LHCN-M2 (cell line): ENCODE measurements at places on chromosomes 3 and 15.

DNA sequence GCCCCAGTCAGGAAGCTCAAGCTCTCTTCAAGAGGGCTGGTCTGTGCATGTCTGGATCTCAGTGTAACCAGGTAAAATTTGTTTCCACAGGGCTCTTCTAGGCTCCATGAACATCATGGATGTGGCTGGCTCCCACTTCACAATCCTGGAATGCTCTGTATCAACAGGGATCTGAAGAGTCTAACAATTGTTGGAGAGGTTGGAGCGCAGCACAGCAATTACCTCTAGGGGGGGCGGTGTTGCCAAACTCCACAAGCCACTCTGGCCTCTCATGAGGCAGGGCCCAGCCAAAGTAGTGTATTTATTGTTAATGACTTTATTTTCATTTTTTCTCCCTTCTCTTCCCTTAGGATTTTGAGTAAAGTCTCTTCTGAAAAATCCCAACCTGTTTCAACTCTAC is 6.1 kb upstream of the EIF2B5 start:
- peak; percentile 48 for DNase-seq

GRCh38 chr3:65268426-65268825 is 580.6 kb upstream of the ADAMTS9 start:
- peak; percentile 77 for DNase-seq

DNA sequence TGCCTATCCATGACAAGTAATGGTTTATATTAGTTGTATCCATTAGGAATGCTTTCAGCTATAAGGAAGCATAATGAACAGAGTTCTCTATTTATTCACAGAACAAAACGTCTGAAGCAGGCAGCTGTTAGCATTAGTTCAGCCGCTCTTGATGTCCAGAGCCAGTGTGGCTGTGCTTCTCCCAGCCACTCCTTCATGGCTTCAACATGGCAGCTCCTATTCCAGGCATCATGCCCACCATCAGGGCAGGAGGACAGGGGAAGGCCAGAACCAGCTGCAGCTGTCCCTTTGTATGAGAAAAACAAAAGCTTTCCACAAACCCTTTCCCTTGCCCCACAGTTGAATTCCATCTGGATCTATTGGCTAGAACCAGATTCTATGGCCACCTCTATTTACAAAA is 12.9 kb upstream of the SNRK start:
- DNase-seq: peak; percentile 20

GRCh38 chr3:160312014-160312624 is 86.9 kb downstream of the C3orf80 start:
- DNase-seq: no peak

DNA sequence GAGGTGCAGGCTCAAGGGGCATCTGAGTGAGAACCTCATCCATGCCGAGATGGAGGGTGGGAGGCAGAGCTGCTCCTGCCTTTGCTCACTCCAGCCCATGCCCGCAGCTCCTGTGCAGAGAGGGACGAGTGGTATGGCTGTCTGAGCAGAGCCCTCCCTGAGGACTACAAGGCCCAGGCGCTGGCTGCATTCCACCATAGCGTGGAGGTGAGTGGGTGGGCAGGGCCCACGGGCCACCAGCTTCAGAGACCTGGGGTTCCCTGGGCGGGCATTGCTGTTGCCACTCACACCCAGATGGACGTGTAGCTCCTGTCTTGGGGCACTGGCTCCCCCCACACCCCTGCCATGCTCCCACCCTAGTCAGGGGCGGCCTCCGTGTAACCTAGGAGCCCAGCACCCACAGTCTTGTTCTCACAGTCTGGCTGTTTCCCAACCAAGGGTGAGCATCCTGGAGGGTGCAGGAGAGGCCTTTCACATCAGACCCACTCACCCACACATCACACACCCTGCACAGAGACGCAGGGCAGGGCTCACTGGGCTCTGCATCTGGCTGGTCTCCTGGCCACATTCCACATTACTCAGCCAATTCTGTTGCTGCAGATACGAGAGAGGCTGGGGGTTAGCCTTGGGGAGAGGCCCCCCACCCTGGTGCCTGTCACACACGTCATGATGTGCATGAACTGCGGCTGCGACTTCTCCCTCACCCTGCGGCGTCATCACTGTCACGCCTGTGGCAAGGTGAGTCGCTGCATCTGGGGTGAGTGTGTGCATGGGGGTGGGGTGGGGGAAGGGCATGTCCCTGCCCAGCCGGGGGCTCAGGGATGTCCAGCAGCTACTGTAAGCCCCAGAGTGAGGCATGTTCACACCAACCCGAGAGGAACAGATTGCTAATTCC is 25.3 kb upstream of the NR2C2 start:
- DNase-seq: peak; percentile 2

DNA sequence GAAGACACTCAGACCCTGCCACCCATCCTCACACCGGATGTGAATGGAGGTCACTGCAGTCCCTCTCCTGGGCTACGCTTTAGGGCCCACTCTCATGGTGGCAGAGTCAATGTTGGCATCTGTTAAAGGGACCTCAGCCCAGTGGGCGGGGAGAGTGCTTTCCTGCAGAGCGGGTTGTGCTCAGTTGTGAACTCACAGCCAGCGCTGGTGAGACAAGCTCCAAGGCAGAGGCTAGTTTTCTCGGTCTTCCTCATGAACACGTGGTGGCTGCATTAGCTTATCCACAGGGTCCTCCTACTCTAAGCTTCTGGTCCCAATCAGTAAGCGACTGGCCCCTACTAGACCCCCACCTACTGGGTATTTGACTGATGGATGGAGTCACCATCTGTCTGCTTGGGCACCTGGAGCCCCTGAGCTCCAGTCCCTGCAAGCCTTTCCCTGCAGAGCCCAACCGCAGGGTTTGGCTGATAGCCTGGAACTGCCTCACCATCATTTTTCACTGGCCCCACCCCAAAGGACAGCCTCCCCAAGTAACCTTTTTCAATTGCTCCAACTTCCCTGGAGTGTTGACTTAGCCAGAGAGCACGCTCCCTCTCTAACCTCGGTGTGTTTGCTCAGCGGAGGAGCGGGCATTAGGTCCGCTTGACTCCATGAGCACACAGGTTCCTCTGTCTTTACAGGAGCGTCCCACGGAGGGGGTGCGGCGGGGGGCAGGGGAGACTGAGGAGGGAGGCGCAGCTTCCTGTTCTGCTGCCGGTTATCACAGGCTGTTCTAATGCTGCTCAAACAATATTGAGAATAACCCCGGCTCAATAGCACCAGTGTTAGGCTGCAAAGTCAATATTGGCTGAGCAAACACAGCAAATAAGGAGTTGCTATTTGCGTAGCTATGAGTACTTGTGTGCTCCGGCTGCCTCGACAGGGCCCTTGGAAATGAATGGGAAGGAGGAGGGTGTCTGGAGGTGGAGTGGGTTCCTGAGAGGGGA is 141.7 kb downstream of the RPLP1 start:
- no peak for DNase-seq

GRCh38 chr15:90345857-90346256 is 6.2 kb upstream of the ZNF774 start:
- no peak for DNase-seq

DNA sequence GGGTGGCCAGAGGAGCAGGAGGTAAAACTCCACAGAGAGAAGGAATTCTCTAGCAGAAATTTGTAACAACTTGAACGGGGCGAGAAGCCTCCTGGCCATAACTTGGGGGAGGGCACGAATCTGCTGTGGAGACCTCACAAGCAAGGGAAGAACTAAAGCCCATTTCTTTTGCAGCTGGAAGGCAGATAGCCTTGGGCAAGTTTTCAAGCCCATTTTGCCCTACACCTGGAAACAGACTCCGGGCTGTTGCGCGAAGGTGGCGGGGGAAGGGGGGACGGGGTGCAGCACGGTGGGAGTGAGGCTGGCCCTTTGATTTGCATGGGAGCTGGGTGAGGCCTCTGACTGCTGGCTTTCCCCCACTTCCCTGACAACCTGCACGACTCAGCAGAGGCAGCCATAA is 168.8 kb downstream of the MEGF11 start:
- no peak for DNase-seq

- peak; percentile 10 for DNase-seq
These were observed 88.2 kb upstream of the FLNB start for GRCh38 chr3:57919987-57920386.

- no peak for DNase-seq
These were observed 244.4 kb downstream of the ADAMTSL3 start for GRCh38 chr15:83898361-83898760.

DNA sequence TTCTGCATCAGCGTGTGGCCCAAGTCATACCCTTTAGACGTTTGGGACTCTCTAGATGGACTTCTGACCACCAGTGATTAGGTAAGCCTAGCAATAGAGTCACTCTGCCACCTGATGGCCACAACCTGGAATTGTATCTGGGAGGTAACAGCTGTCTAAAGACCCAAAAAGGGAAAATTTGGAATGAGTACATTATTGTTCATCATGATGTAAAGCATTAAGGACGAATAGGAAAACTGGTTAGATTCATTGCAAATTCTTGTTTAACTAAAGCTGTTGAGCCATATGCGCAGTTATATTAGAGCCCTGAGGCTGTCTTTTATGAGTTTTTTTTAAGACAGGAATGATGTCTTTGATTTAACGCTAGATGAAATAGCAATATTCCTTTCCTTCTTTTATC is 63.6 kb downstream of the FAM81A start:
- peak; percentile 52 for DNase-seq

GRCh38 chr3:14640157-14640562 is 11.4 kb upstream of the CCDC174 start:
- no peak for DNase-seq

GRCh38 chr15:25094519-25094918 is 139.7 kb downstream of the SNRPN start:
- no peak for DNase-seq

DNA sequence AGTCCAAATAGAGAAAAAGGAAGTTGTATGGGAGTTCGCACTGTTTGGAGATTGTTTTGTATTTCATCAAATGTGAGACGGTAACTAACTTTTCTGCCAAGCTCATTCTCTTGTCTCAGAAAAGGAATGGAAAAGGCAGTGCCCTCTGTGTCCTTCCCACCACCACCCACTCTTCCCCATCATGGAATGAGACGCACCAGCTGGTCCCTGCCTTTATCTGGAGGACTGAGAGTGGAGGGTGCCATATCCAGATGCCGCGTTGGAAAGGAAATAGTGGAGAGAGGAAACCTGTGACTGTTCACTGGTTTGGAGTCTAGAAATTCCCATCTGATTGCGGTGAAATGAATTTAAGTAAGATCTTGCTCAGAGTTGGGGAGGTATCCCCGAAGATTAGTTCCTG is 3.7 kb upstream of the CCK start:
- no peak for DNase-seq
